Metanephros (tissue), 2 donors: ENCODE measurements at places on chromosomes 3 and 15. TPM values are rescaled to one million over a fixed set of nuclear protein-coding genes. Genes with fewer than 3 reads are reported as not detected.

Gene GOLGA8J
- total RNA-seq, result 0.12 TPM

Gene AHSG
- total RNA-seq, result 1.3 TPM

Gene ADGRG7
- not detected for total RNA-seq

Gene GUCA1C
- not detected for total RNA-seq

Gene B3GALNT1
- total RNA-seq, result 38.1 TPM
